ENCODE measurements at places on chromosomes 1 and 21.

DNA sequence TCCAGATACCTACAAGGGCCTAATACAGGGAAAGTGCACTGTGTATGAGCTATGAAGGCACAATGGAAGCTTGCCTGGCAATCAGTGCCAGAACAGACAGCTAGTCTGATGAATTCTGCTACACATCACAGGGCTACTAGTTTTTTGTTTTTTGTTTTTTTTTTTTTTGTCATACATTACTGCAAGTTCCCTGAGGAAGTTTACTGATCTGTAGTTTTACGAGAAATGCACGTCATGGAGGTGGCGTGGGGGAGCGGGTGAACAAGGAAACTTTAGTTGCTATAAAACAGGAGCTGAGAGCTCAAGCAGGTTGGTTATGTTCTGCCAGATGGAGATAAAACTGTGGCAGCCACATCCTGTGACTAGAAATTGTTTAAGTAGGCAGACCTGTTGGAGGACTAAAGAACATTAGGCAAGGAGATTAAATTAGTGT, 17.7 kb downstream of the PTPRC start:
- no peak for DNase-seq

GRCh38 chr1:189779034-189779433, 698.6 kb downstream of the BRINP3 start:
- DNase-seq: no peak

GRCh38 chr1:7408771-7409150, 362.3 kb upstream of the VAMP3 start:
- no peak for DNase-seq

GRCh38 chr1:169538998-169539871, 47.0 kb downstream of the F5 start:
- DNase-seq: peak; percentile 73

DNA sequence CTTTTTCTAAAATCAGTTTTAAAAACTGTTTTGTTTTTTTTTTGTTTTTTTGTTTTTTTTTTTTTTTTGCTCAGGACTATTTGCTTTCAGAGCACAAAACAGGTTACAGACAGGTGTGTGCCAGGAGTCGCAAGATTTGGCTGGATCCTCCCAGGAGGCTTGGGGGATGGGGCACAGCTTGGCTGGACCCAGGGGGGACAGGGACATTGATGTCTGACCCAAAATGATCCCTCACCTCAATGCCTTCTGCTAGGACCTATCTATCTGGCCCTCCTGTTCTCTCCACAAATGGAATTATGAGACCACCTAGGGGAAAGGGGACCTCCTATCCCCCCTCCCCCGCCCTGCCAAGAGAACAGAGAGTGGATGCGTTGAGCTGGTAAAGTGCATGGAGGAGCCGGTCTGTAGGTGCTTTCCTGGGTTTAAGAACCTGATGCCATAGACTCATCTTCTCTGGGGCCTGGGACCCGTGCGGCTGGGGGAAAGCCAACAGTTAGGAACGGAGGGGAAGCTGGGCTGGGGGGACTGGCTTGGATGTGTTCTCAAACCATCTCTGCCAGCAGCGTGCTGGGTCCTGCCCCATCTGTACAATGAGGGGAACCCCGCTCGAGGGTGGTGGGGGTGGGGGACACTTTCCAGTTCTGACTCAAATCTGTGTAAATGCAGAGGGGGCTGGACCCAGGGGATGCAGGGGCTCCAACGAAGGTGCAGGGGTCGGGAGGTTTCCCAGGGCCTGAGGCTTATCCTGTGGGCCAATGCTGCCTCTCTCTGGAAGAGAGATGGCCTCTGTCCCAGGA, 28.9 kb downstream of the RUNX3 start:
- no peak for DNase-seq

- peak; percentile 71 for DNase-seq
Observed at GRCh38 chr1:31762726-31763670, 1.1 kb downstream of the ADGRB2 start.

GRCh38 chr1:240495601-240496000, 116.4 kb downstream of the GREM2 start:
- no peak for DNase-seq

DNA sequence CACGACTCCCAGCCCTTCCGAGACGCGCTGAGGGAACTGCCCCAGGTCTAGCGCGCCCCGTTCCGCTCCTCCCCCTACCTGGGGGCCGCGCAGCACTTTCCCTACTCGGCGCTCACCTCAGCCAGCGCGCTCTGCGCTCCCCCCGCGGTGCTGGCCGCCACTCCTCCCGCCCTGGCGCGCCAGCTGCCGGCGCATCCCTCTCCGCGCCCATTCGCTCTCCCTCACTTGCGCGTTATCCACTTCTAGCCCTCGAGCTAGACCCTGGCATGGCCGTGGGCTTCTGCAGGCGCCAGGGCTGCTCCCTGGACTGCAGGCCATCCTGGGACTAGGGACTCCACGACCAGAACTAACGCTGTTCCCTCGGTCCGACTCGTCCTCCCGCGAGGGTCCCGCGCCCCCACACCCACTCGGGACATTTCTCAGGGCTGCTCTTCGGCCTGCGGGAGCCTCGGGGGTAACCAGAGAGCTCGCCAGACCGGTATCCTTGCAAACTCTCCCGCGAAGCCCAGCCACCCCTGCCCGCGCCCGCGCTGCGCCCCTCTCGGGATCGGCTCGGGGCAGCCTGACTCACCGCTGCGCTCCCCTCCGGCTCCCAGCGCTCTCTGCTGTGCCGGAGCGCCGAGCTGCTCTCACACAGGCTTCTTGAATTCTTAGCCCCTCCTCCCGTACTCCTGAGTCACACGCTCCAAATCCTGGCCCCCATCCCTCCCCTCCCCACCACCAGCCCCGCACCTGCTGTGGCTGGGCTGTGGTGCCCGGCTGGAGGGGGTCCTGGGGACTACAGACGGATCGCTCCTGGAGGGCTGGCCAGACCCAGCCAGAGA, at the start of gene NGF:
Gene NGF (minus strand): TSS at position 617 of the 824 bp plus-strand sequence. CDS start 51,454 bp downstream, outside the sequence.
- DNase-seq: peak; percentile 87

DNA sequence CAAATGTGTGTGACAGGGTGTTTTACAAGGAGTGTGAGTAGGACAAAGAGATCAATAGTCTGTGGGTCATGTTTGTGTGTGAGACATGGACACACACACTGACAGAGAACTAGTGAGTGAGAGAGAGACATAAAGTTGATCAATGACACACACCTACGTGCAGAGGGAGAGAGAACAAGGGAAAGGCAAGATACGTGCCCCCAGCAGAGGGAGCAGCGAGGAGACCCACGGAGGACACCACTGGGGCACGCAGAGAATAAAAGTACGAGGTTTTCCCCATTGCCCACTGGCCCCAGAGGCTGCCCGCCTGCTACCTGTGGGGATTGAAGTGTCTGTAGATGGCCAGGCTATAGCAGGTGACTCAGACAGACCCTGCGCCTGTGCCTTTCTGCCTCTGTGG, 130.2 kb upstream of the CSF3R start:
- DNase-seq: no peak

- no peak for DNase-seq
Observed at GRCh38 chr21:42829417-42829816, 49.9 kb downstream of the WDR4 start.

- peak; percentile 94 for DNase-seq
Observed at GRCh38 chr1:9275567-9276034, 17.1 kb upstream of the SPSB1 start.

DNA sequence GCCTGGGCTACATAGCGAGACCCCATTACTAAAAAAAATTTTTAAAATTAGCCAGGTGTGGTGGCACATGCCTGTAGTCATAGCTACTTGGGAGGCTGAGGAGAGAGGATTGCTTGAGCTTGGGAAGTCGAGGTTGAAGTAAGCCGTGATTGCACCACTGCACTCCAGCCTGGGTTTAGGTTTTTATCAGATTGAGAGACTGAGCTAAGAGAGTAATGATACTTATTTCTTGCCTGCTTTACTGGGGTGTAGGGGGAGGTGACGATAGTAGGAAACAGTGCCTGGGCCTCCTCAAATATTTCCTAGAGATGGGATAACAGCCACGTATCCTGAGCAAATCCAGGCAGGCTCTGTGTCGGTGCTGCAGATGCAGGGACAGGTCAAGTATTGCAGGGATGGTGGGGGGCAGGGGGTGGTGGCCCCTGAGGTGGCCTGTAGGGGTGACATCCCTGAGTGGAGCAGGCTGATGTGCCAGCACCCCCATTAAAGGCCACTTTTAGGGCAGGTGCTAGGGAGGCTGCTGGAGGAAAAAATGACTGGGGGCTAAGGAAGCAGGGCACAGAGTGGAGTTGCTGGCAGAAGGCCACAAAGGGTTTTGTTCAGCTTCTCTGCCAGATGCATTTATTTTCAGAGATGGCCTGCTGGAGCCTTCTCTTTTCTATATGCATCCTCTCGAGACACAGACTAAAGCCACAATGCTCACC, 130.5 kb downstream of the RHOU start:
- DNase-seq: no peak

DNA sequence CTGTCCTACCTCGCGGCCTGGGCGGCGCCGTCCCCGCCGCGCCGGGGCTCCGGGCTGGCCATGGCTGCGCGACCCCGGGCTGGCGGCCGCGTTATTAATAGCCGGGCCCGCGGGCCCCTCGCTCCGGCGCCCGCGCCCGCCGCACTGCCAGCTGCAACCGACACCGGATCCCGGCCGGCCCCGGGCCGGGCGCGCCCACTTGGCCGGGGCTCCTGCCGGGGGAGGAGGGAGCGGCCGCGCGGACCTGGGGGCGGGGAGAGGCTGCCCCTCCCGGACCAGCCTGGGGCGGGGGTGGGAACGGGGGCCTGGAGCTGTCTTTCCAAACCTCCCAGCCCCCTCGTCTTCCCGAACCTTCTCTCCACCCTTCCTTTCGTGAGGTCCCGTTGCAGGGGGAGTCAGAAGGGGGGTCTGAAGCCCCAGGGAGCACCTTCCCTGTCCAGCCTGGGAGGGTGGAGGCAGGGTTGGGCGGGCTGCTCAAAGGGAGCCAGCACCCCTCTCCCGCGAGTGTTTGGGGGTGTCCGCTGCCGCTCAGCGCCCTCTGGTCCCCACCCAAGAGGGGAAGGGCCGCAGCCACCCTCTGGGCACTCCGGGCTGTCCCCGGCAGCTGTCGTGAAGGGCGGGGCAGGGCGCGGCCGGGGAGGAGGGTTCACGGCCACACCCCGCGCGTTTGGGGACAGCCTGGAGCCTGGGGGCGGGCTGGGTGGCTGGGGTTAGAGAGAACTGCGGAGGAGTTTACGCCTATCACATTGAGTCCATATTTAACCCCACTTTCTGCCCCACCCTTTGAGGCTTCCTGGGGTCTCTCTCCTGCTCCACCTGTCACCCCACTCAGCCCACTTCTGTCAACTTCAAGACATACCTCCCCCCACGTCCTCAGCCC, at the start of gene SYNC:
Gene SYNC (minus strand): TSS at position 172 of the 880 bp plus-strand sequence. CDS start 110 bp downstream, at position 62.
- peak; percentile 90 for DNase-seq
